Sigmoid colon (tissue), 7 donors: ENCODE measurements at places on chromosomes 1 and 21.

GRCh38 chr1:168374566-168374965 is 93.9 kb downstream of the TBX19 start:
- DNase-seq: no peak

GRCh38 chr1:9798236-9799130 is 25.3 kb downstream of the CLSTN1 start:
- peak; percentile 66 for DNase-seq

- DNase-seq: peak; percentile 64
Measured at GRCh38 chr1:153652805-153653500, 5.5 kb upstream of the SNAPIN start.

DNA sequence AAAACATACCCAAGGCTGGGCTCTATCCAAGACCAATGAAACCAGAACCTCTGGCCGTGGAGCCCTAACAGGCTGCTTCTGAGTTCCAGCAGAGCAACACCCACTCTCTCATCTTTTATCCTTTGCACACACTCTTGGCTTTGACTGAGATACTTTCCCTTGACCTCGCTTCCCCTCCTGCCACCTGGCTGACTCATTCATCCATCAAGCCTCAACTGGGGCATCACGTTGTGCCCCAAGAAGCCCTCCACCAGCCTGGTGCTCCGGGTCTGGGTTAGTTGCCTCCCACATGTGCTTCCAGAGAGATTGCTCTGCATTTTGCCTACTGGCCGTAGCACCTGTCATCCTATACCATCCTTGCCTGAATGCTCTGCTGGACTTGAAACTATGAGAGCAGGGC is 34.5 kb upstream of the SERBP1 start:
- no peak for DNase-seq

- DNase-seq: no peak
Measured at GRCh38 chr1:83889707-83890106, 109.2 kb downstream of the TTLL7 start.

DNA sequence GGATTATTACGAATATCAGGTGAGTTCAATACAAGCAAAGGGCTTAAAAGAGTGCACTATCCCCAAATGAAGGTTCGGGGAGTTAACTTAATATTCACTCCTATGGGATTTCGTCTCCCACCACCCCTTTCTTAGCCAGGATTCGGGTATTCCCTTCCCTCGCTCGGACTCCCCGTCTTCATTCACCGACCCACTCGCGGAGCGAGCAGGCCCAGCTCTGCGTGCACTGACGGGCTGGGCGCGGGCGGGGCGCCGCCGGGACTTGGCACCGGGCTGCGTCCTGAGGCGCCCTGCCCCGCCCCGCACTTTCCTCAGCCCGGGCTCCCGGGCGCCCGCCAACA is 7.7 kb upstream of the MPZL1 start:
- DNase-seq: peak; percentile 94

DNA sequence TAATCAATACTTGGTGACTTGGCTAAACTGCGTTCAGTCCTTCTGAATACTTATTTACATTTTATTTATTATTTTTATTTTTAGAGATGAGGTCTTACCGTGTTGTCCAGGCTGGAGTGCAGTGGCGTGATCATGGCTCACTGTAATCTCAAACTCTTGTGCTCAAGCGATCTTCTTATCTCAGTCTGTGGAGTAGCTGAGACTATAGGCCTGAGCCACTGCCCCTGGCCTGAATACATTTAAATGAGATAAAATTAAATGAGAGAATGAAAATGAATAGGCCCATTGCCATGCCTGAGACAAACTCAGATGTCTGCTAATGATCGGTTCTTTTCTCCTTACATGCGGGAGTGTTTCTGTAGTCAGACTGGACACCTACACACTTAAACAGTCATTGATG is 86.0 kb downstream of the GALNT2 start:
- no peak for DNase-seq

GRCh38 chr1:176942346-176942745 is 222.2 kb downstream of the ASTN1 start:
- DNase-seq: no peak

DNA sequence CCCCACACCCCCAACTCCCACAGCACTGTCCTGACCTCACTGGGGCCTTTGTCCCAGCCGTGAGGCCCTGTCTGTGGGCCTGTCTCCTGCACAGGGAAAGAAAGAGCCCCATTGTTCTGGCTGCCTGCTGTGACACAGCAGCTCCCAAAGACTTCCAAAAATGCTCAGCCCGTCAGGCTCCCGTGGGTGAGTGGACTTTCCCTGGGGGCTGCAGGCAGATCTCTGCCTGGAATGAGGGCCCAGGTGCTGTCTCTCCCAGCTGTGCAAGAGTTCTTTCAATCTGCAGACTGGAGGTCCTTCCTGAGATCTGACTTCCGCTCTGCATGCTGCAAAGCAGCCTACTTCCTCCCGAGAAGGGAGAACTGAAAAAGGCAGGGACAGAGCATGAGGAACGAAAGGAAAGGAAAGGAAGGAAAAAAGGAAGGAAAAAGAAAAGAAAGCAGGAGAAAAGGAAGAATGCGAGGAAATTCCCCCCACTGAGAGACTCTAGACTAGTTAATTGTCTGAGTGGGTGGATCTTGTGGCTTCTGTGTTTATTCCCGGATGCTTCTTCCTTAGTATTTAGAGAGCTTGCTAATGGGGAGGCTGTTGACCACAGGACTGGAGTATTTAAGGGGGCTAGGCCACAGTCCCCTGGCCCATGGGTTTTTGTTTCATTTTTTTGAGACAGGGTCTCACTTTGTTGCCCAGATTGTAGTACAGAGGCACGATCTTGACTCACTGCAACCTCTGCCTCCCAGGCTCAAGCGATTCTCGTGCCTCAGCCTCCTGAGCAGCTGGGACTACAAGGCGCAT is 15.0 kb downstream of the NES start:
- DNase-seq: no peak

GRCh38 chr1:82991569-82991968 is 1007.4 kb downstream of the TTLL7 start:
- no peak for DNase-seq

GRCh38 chr1:183403498-183403897 is 14.7 kb downstream of the NMNAT2 start:
- no peak for DNase-seq

DNA sequence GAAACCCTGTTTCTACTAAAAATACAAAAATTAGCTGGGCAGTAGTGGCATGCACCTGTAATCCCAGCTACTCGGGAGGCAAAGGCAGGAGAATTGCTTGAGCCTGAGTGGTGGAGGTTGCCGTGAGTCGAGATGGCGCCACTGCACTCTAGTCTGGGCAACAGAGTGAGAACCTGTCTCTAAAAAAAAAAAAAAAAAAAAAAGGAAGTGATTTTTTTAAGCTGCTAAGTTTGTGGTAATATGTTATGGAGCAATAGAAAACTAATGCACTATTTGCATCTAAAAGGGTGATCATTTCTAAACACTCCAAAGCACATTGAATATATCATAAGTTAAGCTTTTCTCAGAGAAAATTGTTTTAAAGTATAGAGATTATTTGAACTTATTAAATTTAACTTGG is 244.8 kb upstream of the SPAG17 start:
- no peak for DNase-seq

DNA sequence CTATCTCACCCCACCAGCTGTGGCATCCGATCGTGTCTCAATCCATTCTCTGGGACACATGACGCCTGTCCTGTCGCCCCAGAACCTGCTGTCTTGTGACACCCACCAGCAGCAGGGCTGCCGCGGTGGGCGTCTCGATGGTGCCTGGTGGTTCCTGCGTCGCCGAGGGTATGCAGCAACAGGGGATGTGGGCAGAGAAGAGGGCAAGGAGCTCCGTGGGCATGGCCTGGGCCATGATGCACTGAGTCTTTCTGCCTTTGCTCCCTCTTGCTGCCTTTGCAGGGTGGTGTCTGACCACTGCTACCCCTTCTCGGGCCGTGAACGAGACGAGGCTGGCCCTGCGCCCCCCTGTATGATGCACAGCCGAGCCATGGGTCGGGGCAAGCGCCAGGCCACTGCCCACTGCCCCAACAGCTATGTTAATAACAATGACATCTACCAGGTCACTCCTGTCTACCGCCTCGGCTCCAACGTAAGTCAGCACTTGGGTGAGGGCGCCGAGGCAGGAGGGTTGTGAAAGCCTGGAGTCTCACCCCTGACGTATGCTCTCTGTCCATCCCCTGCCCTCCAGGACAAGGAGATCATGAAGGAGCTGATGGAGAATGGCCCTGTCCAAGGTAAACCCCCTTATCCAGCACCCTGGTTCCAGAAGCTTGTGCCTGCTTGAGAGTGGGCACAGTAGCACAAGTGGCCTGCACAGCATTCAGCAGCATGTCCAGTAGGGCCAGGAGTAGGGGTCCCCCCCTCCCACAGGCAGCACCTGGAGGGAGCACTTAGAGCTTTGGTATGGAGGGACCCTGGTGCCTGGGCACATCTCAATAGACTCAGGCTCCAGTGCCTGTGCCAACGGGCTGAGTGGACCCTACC is 8.8 kb downstream of the TINAGL1 start:
- DNase-seq: no peak

DNA sequence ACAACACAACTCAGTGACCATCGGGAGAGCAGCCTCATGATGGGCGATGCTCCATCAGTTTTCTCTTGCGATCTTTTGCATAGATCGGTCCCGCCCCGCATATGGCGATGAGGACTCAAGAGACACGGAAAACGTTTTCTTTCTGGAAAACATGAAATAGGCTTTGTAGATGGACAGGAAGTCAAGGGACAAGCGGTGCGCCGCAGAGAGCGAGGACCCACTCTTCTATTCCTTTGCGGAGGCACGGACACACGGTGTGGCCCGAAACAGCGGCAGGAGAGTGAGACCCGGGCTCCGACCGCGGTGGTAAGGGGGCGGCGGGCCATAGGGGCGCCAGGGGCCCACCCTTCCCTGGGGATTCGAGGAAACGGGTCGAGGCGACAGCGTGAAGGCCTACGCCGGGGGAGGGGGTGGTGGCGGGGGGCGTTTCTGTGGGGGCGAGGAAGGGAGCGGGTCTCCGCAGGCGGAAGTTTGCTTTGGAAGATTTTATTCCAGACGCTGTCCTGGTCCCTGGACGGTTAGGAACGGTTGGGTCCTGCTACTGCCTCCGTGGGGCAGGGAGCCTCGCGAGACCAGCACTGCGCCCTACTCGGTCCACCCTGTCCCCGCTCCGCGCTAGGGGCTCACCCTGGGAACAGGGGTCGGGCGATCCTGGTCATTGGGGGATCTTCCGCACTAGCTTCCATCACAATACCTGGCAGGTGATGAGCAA is 796 bp upstream of the TDRKH start:
- no peak for DNase-seq

DNA sequence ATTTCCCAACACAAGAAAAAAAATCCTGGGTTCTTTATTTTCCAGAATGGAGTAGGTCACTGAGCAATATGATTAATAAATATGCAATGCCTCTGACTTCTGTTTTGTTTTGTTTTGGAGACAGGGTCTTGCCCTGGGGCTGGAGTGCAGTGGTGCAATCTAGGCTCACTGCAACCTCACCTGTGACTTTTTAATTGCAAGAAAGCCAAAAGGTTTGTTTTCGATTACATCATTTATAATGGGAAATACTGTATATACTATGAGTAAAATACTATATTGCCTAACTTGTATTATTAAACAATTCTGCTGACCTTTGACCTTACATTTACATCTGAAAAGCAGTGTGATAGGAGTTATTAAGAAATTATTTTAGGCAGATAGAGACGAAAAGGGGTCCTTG is 11.6 kb upstream of the CD46 start:
- DNase-seq: no peak

DNA sequence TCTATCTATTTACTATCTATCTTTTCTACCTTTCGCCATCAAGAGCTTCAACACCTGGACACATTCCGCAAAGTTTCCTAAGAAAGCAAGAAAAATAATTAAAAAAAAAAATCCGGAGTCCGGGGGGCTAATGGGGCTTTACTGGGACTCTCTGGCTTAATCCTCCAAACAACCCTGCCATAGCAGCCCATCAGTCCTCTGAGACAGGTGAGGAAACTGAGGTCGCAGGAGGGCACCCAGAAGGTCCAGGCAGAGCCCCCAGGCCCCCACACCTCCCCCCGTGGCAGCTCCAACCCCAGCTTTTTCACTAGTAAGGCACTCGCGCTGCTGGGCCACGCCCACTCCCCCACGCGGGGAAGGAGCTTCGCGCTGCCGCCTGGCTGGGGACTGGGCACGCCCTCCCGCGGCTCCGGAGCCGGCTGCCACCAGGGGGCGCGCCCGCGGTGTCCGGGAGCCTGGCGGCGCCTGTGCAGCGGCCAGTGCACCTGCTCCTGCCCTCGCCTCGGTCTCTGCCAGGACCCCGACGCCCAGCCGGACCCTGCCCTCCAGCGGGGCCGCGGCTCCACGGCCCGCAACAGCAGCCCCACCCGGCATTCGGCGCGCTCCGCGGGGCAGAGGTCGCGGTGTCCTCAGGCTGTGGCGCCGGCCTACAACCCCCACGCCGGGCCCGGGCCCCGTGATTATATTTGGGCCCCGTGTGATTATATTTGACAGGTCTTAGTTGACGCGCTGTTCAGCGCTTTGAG is 54.1 kb upstream of the SAMD11 start:
- DNase-seq: peak; percentile 77

DNA sequence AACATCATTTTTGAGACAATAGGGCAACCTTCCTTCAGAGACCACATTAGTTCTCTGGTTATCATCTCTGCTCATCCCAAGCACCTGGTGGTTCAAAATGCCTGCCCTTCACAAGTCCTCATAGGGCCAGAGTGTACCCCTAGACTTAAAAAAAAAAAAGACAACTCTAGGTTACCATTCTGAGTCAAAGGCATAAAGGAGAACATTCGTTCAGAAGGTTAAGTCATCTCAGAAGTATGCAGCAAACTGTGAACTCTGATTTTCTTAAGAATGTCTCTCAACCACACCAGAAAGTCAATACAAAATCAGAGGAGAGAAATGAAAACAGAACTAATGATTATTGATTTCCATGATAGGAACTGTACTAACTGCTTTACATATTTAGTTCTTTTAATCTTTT is 9.2 kb upstream of the BEND5 start:
- no peak for DNase-seq

DNA sequence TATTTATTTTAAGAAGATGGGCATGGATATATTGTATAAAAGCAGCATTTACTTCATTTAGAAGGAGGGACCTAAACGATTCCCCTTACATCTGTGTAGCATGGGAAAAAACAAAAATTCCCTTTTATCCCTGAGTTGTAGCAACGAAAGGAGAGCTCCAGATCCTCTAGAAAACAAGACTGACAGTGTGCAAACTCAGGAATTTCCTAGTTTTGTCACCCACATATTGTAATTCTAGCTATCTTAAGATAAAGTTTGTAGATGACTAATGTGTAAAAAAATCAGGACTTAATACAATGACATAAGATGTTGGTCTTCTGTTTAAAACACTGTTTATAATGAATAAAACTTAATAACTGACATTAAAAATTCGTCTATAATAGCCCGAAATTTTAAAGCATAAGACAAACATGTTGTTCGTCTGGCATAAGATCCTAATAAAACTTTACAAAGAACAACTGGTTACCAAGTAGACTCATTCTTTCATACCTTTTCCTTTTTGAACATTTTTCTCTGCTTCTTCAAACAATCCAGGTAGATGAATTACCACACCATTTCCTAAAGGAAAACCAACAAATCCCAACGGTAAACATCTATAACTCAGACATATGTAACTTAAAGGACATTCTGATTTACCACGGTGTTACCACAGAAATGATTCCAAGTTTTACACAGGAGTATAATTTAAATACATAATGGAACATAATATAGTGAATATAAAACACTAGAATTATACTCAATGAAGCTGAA is 15.2 kb downstream of the ADSS2 start:
- DNase-seq: no peak
